Activated naive CD8-positive, alpha-beta T cell treated with anti-CD3 and anti-CD28 coated beads, Interleukin-2, amount 10 ng/mL, durations not matched to agents 7 days and 5 days (primary cell): ENCODE measurements at places on chromosomes 1 and 21. TPM values are rescaled to one million over a fixed set of nuclear protein-coding genes. Genes with fewer than 3 reads are reported as not detected.
A peak's percentile ranks its signal among the peaks of the same experiment; 100 is the strongest.

- DNase-seq = no peak
These were observed 8.7 kb downstream of the TNFRSF14 start for GRCh38 chr1:2564815-2565374.

PADI4 gene
- total RNA-seq = 4.9 TPM

DNA sequence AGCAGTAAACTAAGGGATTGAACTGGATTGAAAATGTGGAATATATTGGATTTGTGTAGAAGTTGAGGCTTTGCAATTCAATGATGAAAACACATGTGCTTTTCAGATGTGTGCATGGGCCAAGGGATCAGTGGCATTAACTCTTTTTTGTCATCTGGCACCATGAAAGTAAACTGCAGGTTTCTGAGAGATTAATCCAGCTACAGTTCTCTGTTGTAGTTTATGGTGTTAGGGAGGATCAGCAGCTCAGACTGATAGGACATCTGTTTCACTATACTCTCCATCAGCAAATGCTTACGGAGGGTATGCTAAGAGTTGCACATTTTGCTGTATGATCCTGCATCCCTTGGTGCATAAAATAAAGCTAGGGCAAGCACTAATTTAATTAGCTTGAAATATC, 82.6 kb downstream of the C1orf21 start:
- no peak for DNase-seq

BMP8A gene
- total RNA-seq = not detected

- no peak for DNase-seq
These were observed 7.5 kb downstream of the MDM4 start for GRCh38 chr1:204523605-204524215.

CATSPERE gene
- 1.6 TPM for total RNA-seq

GBP6 gene
- 0.23 TPM for total RNA-seq

GRCh38 chr1:24923485-24924113, 6.5 kb downstream of the RUNX3 start:
- DNase-seq = no peak

DNA sequence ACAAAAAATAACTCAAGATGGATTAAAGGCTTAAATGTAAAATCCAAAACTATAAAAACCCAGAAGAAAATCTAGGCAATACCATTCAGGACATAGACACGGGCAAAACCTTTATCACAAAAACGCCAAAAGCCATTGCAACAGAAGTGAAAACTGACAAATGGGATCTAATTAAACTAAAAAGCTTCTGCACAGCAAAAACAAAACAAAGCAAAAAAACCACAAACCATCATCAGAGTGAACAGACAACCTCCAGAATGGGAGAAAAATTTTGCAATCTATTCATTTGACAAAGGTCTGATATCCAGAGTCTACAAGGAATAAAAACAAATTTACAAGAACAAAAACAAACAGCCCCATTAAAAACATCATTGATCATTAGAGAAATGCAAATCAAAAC, 4.5 kb upstream of the PGBD2 start:
- DNase-seq = no peak

OVAAL gene
- not detected for total RNA-seq

DNA sequence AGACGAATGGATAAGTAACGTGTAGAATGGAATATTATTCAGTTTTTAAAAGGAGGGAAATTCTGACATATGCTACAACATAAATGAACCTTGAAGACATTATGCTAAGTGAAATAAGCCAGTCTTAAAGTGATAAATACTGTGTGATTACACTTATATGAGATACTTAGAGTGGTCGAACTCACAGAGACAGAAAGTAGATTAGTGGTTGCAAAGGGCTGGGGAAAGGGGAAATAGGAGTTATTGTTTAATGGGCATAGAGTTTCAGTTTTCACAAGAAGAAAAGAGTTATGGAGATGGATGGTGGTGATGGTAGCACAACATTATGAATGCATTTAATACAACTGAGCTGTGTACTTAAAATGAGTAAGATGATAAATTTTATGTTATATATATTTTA, 14.7 kb upstream of the AHCYL1 start:
- no peak for DNase-seq

DNA sequence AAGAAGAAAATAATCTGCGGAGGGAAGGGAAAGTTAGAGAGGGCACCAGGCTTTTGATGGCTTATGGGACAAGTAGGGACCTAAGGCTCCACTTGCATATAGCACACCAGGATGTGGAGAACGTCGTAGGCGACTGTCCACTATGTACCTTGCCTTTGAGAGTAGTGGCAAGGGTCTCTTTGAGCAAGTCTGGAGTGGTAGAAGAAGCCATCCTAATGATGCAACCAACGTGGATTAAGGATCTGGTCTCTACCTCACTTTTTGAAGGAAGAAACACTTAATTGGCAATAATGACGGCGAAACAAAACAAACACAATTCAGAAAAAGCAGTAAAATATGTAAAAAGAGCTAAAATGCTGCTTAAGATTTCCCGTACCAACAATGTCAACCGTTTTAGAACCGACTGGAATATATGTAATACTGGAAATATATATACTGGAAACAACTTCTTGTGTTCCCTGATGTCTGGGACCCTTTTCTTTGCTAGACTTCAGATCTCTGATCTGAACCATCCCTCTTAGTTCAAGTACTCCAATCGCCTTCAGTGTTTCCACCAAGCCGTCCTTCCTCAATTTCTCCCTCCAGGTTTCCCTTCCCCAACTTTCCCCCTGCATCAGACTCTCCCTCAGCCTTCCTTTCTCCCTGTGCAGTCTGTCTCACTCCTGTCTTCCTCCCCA, 821 bp upstream of the KHDRBS1 start:
- DNase-seq = no peak

- DNase-seq = no peak
These were observed 301.7 kb upstream of the PROX1 start for GRCh38 chr1:213685992-213686582.

LRRIQ3 gene
- total RNA-seq = 1.7 TPM

KCNJ9 gene
- not detected for total RNA-seq

MIXL1 gene
- total RNA-seq = not detected

DNA sequence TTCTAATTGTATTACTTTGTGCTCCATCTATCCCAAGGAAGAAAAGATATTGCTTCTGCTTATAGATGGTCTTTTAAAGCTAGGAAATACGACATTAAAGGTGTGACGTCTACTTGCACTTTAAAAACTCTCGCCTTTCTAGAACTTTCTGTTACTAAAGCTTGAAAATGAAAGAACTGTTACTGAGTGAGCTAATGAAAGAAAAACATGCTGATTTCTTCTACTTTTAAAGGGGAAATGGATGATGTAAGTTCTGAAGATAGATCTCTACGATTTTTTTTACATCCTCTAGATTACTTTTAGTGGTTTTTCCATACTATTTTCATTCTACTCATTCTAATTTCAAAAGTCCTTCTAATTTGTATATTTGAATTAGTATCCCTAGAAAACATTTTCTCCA, 387.5 kb downstream of the USP25 start:
- no peak for DNase-seq

- peak; percentile 56 for DNase-seq
These were observed 2.6 kb upstream of the CSTB start for GRCh38 chr21:43778469-43779335.

DNA sequence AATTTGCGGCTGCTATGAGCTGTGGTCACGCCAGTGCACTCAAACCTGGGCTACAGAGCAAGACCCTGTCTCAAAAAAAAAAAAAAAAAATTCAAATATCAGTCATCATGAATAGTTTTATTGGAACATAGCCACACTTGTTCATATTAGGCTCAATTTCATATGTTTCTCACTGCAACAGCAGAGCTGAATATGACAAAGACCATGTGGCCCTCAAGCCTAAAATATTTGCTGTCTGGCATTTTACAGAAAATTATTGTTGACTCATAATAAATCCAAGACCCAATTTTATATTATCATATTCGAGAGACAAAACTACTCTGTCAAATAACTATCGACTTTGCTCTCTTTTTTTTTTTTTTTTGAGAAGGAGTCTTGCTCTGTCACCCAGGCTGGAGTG, 11.0 kb downstream of the BECN2 start:
- no peak for DNase-seq

GRCh38 chr1:243980471-243980870, 70.6 kb upstream of the ZBTB18 start:
- DNase-seq = no peak

GRCh38 chr1:183730886-183731573, 73.9 kb upstream of the RGL1 start:
- DNase-seq = no peak
